ENCODE measurements at places on chromosomes 16 and 17.

GRCh38 chr17:49861150-49861884 lies 13.4 kb upstream of the TAC4 start:
- no peak for DNase-seq

DNA sequence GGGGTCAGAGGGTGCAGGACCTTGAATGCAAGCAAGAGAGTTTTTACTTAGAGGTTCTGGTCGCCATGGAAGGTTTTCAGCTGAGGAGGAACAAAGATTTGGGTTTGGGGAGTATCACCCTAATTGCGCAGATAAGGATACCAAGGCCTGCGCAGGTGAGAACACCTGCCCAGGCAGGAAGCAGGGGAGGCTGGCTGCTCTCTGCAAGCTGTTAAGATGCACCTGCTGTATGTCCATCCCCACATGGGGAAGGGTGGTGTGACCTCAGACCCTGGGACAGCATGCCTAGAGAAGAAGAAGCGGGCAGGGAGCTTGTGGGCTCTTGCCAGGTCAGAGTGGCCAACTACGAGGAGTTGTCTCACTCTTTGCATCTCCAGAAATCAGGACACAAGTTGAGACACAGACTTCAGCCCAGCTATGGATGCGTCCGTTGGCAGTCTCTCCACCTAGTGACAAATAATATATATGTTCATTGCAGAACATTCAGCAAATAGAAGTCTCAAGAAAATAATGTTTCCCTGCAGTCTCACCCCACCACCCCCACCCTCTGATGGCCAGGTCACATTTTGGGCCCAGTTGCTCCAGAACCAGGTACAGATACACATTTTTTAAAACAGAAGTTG lies 77.7 kb downstream of the SREBF1 start:
- no peak for DNase-seq

- no peak for DNase-seq
These were observed 13.6 kb downstream of the ATPAF2 start for GRCh38 chr17:18025241-18025944.

DNA sequence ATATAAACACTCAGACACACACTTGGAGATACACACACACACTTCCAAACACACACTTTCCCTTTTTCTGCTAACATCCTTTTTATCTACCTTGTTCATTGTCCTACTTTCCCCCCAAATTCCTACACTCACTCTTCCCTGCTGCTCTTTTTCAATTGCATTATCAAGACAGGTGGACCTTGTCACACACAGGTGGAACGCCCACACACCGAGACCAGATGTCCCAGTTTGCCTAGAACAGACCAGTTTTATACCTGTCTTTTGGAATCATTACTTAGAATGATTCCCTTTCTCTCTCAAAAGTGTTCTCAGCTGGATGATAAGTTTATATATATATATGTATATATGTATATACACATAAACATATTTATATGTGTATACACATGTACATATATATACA lies 50.7 kb upstream of the ARHGAP44 start:
- DNase-seq: no peak

DNA sequence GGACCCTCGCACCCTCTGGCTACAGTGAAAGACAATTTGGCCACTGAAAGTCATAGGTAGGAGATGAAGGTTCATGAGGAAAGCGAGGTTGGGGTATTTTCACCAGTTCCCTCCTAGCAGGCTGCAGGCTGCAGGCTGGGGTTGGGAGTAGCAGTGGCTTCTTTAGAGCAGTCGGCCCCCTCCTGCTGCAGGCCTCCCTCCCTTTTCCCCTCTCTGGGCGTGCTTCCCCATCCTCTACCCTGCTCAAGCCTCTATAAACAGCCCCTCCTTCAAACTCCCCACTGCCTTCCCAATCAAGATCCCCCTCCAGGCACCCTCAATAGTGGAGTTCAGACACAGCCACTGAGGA lies 41.8 kb downstream of the GAS7 start:
- no peak for DNase-seq

GRCh38 chr17:74892013-74892841 lies 1.2 kb downstream of the FADS6 start:
- no peak for DNase-seq

- DNase-seq: no peak
These were observed 46.7 kb downstream of the C17orf67 start for GRCh38 chr17:56786989-56787482.

GRCh38 chr16:4505356-4506147 lies 29.4 kb downstream of the HMOX2 start:
- no peak for DNase-seq

- DNase-seq: no peak
These were observed 111.2 kb downstream of the ANKRD11 start for GRCh38 chr16:89378947-89379771.

GRCh38 chr16:28930652-28931051 lies 1.1 kb upstream of the CD19 start:
- DNase-seq: no peak

- no peak for DNase-seq
These were observed 166.7 kb downstream of the XYLT1 start for GRCh38 chr16:17304106-17304490.

GRCh38 chr17:77555741-77556291 lies 402.7 kb upstream of the TNRC6C start:
- DNase-seq: peak; percentile 46

DNA sequence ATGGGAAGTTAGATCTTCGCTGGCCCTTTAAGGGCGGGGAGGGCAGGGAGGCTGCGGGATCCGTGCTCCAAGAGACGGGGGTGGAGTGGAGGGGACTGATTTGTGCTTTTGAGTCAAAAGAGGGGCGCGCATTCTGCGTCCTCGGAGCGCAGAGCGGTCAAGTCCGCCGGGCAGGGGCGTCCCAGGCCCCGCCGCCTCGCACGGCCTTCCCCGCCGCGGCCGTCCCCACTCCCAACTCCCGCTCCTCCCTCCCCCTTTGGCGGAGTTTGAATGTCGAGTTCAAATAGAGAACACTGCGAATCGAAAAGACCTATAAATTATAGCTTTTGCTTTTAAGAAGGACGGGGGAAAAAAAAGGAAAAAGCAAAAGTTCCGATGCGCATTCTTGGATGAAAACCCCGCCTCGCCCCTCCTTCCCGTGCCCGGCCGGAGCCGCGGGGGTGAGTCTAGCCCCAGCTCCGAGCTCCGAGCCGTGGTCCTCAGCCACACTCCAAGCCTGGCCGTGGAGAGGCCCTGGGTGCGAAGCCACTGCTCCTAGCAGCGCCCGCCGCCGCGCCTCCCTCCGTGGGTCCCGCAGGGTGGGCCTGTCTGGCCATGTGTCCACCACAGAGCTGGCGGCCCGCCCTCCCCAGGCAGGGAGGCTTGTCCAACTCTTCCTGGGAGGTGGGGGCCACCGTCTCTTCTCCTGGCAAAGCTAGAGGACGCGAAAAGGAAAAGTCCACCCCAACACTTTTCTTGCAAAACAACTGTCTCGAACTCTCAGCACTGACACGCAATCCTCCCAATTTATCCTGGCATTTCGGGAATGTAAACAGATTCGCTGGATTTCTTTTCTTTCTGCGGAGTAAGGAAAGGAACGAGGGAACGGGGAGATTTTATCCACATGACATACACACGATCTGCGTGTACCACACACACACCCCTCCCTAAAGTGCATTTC lies 3.6 kb downstream of the CBX8 start:
- DNase-seq: no peak

GRCh38 chr16:14499110-14499509 lies 130.9 kb downstream of the PARN start:
- no peak for DNase-seq

GRCh38 chr17:28744972-28745785 lies 1.4 kb downstream of the TRAF4 start:
- DNase-seq: peak; percentile 55

- peak; percentile 68 for DNase-seq
These were observed 97.6 kb downstream of the MRM3 start for GRCh38 chr17:879546-880442.

DNA sequence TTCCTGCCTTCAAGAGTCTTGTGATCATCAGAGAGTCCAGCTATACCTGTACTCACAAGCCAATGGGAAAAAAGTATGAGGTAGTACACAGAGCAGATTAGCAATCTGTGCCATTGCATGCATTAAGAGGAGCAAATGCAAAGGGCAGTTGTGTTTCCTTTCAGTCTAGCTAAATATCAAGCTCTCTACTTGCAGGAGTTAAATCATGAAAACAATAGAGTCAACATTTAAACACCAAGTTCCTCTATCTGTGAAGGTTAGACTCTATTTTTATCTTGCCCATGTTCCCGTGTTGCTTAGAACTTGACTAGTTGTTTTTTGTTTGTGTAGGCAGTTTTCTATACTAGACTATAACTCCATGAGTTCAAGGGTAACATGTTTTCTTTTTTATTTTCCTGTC lies 4.7 kb upstream of the FAM20A start:
- DNase-seq: no peak

- DNase-seq: no peak
These were observed 879.4 kb downstream of the CDH11 start for GRCh38 chr16:64242492-64242891.

DNA sequence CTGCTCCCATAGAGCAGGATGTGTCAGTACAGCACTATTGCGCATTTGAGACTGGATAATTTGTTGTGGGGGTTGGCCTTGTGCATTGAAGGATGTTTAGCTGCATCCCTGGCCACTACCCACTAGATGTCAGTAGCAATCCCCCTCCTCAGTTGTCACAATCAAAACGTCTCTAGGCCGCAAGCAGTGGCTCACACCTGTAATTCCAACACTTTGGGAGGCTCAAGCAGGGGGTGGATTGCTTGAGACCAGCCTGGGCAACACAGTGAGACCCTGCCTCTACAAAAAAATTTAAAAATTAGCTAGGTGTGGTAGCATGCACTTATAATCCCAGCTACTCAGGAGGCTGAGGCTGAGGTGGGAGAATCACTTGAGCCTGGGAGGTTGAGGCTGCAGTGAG lies 48.4 kb downstream of the CENPV start:
- DNase-seq: no peak

GRCh38 chr16:26510924-26511323 lies 555.8 kb upstream of the C16orf82 start:
- no peak for DNase-seq

GRCh38 chr17:37067555-37068111 lies 118.9 kb downstream of the AATF start:
- no peak for DNase-seq

- peak; percentile 77 for DNase-seq
These were observed at the start of gene FZD2 for GRCh38 chr17:44556832-44557606. Gene FZD2 (plus strand): TSS chr17:44557484. CDS start chr17:44557689, 205 bp downstream.

GRCh38 chr17:40958086-40958953 lies 8.4 kb downstream of the KRT39 start:
- no peak for DNase-seq

GRCh38 chr17:79975498-79976134 lies 60.1 kb downstream of the TBC1D16 start:
- no peak for DNase-seq

GRCh38 chr16:4850211-4850610 lies 2.9 kb downstream of the UBN1 start:
- DNase-seq: no peak

DNA sequence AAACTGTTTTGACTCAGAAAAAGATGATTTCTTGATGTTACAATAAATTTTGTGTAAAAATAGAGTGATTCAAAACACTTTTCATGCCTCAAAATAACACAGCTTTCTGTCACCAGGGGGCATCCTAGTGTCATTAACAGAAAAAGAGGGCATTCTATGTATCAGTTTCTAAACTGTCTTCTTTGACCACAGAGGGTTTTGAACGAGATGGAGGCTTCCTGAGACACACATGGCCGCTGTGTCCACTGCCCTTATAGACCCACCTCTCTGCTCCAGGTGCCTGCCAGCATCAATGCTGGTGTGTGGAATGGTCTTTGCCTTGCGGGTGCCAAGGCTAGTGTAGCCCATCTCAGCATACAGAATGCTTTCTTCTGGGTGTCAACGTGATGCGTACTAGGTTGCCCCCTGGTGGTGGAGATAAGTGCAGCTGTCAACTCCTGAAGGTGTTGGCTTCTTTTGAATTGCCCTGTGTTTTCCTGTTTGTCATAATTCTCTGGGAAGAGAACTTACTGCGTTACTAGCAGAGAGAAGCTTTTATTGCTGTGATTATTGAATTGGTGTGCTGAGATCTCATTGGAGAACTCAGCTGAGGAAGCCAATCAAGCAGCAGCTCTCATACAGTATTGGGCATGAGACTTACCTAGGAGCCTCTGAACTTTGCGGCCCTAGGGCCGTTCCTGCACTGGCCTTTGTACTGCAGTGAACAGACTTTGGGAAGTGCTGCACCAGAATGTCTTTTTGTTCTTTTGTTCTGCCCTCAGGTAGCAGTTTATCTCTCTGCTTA lies 38.6 kb downstream of the USP10 start:
- peak; percentile 64 for DNase-seq

GRCh38 chr16:85612801-85613603 lies at the start of gene GSE1:
Gene GSE1 (plus strand): TSS chr16:85613322. CDS start chr16:85613392, 70 bp downstream.
- DNase-seq: peak; percentile 93

GRCh38 chr17:40303009-40303657 lies 5.8 kb upstream of the RARA start:
- DNase-seq: peak; percentile 77
